ENCODE measurements at places on chromosomes 2 and 18.
A peak's percentile ranks its signal among the peaks of the same experiment; 100 is the strongest.

GRCh38 chr18:75507636-75508035 lies 80.1 kb upstream of the SMIM21 start:
- no peak for DNase-seq

DNA sequence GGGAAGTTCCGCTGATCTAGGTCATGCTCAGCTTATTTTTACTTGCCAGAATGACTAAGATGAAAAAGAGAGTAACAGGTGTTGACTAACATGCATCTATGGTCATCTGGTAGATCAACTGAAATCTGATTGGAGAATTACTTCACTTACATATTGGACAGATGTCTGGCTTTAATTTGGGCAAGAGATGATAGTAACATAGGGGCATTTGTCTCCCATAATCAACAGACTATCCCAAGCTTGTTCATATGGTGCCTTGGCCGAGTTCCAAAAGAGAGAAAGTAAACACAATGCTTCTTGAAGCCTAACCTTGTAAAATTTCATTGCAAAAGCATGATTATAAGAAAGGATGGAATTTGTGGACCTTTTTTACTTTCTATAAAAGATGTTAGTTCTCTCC lies 503.7 kb downstream of the ADCYAP1 start:
- no peak for DNase-seq

GRCh38 chr2:64700133-64700809 lies 46.6 kb upstream of the SERTAD2 start:
- DNase-seq = no peak

GRCh38 chr18:54857499-54857898 lies 29.2 kb downstream of the RAB27B start:
- no peak for DNase-seq

DNA sequence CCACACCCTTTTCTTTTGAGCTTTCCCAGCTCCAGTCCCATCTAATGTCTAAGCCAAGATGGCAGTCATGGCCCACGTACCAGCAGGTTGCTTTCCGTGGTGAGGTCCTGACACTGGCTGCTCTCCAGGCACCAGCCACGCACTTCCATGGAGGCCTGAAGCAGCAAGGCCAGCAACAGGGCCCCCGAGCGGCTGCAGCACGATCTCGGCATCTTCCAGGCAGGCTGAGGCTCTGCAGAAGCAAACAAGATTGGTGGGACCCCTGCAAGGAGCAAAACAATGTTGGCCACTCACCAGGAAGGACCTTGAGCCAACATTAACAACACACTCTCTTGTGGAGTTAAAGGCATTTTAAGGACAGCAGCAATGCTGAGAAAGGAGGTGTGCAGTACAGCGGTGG lies 3.8 kb downstream of the POMC start:
- no peak for DNase-seq

GRCh38 chr2:206979922-206980321 lies 40.6 kb downstream of the CPO start:
- DNase-seq = no peak

- DNase-seq = no peak
Observed at GRCh38 chr2:120399889-120400240, 53.9 kb downstream of the INHBB start.

- DNase-seq = peak; percentile 38
Observed at GRCh38 chr2:46062637-46063412, 234.4 kb upstream of the EPAS1 start.

DNA sequence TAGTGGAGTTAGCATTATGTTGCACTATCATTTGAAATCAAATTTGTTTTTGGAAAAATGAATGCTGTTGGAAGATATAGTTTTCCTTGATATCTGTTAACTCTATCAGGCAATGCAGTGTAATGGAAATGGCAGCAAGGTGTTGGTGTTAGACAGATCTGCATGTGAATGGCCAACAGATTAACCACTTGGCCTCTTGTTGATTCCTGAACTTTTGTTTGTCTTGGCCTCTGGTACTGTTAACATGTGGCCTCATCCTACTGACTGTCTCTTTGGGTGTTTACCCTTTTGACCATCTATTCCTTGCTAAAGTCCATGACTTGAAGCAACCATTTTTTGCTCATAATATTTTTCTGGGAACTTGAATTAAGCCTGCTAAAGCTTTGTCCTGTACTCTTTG lies 110.2 kb upstream of the CDH2 start:
- DNase-seq = no peak

DNA sequence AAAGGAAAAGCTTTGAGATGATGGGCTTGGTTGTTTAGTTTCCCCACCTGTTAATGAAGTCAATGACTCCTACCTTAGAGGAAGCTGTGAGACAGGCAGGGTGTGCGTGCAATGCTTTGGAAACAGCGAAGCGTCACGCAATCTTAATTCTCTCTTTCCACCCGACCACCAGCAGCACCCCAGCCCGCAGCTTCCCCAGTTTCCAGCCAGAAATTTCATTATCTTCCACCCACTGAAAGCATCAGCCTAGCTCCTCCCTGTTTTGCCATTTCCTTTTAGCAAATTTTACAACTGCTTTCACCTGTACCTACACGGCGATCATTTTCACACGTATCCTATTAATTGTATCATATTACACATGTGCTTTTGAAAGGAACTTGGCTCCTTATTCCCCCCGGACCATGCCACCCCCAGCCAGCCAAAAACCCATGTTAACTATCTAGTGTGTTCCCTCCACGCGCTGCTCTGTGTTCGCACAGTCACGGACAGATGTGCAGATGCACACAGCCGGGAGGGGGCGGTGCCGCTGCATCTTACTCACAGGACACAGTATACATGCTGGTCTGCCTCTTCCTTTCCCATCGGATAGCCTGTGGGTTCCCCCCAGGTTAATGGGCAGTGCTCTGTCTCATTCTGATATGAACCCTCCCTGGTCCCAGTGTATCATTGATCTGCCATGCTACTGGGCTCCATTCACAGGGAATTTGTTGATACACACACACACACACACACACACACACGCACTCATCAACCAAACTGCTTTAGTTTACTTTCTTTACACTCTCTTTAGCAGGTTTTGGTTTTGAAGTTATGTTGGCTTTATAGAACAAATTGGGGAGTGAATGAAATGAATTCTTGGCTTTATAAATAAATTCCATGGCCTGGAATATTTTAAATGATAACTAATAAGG lies 22.4 kb downstream of the CYP27C1 start:
- peak; percentile 44 for DNase-seq

DNA sequence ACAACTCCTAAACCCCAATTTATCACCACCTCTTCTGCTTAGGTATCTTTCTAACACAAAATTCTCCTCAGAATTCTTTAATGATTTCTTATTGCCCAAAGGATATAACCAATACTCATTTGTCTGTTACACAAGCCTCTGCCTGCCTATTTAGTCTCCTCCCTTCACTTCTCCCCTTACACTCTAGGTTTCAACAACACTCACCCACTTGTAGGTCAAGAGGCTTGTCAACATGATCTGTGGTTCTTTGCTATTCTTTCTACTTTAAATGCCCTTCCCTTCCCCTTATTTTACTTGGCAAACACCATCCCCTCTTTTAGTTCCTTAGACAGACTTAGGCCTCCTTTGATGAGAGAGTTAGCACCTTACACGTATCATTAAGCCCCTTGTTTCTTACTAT lies 69.0 kb upstream of the C2orf15 start:
- DNase-seq = no peak

GRCh38 chr2:69275490-69275889 lies 111.5 kb downstream of the GFPT1 start:
- DNase-seq = no peak

- DNase-seq = no peak
Observed at GRCh38 chr2:6824962-6825361, 40.7 kb downstream of the CMPK2 start.

- DNase-seq = no peak
Observed at GRCh38 chr18:79393181-79393634, 2.5 kb upstream of the NFATC1 start.

GRCh38 chr2:235263205-235264120 lies 230.4 kb upstream of the AGAP1 start:
- no peak for DNase-seq

DNA sequence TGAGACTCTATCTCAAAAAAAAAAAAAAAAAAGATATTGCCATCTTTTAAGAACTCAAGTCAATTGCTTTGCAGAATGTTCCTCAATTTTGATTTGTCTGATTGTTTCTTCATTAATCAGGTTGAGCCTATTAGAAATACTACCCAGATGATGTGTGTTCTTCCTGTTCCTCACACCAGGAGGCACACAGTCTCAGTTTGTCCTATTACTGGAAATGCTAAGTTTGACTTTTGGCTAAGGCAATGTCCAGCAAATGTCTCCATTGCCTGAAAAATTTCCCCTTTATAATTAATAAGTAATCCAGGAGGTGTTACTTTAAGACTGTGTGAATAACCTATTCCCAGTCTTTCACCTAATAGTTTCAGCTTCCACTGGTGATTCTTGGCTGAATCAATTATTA lies 28.4 kb downstream of the BOLA3 start:
- DNase-seq = no peak

DNA sequence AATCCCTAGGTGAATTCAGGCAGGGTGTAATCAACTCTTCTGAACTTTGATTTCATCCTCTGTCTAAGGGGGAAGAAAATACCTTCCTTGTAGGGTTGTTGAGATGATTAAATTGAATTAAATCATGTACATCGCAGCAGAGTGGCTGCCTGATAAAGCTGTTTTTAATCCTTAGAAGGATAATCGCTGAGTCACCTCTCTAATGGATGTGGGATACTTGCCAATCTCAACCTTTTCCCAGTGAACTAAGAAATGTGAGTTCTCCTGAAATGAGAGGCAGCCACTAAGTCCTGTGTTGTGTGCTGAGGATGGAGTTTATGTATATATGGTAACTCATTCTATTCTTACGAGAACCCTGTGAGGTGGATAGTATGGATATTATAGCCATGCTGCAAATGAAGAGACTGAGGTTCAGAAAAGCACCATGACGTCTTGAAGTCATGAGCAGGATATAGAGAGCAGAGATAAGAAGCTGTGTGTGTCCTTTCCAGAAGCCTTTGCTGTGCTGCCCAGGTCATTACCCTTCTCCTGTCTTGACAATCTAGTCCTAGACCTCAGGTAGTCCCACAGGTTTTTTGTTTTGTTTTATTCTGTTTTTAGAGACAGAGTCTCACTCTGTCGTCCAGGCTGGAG lies 93.3 kb downstream of the HNRNPLL start:
- DNase-seq = no peak

DNA sequence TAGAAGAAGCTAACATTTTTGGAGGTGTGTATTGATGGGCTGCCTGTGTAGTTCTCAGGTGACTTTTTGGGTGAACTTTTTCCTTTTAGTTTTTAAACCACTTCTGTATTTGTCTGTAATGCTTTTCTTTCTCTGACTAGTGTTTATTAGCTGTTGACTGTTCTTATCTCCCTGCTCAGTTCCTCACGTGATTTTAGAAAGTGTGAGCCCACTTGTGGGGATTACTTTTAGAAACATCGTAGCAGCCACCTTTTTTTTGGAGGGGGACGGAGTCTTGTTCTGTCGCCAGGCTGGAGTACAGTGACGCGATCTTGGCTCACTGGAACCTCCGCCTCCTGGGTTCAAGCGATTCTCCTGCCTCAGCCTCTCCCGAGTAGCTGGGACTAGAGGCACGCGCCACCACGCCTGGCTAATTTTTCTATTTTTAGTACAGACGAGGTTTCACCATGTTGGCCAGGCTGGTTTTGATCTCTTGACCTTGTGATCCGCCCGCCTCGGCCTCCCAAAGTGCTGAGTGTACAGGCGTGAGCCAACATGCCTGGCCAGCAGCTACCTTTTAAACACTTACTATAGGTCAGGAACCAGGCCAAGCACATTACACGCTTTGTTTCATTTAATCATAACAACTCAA lies 9.2 kb upstream of the CDKL4 start:
- DNase-seq = no peak

DNA sequence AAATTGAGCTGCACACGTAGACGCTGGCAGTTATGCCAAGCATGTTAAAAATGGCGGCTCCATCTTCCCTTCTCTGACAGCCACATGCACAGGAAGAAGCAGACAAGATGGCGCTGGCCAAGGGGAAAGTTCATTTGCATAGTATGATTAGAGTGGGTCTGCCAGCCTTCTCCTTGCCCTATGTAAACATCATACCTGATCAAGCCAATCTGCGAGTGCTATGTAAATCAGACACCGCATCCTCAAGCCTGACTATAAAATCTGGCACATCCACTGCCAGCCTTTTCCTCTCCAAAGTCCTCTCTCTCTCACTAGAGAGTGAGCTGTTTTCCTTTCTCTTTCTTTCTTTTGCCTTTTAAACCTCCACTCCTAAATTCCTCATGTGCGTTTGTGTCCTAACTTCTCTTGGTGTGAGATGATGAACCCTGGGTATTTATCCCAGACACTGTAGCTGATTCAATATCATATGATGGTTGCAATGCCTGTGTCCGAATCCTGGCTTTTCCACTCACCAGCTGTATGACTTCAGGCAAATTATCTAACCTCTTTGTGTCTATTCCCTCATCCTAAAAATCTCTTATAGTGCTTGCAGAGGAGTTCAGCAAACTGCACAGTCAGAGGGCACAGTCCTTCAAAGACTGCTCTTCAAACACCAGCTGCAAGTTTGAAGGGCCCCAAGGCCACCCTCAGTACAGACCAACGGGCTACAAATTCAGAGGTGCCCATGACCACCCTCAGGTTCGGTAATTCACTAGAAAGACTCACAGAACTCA lies 39.3 kb upstream of the ITSN2 start:
- no peak for DNase-seq

DNA sequence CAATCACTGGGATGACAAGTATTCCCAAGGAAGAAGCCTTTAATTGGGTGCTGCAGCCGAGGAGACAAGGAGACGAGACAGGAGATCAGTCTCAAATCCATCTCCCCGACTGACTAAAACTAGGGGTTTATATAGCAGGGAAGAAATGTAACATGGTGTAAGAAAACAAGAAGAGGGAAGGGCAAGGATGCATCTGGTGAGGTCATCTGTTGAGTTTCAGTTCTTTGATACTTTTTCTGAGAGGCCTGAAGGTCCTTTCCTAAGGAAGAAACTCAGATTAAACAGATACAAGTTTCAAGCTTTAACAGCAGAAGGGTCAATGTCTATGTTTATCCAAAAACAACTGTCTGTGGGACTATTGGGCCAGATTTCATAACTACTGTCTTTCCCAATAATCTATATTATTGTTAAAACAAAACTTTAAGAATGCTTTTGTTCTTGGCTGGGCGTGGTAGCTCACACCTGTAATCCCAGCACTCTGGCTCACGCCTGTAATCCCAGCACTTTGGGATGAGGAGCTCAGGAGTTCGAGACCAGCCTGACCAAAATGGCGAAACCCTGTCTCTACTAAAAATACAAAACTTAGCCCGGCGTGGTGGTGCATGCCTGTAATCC lies 2.5 kb upstream of the PDCL3 start:
- no peak for DNase-seq

GRCh38 chr2:143513081-143513480 lies 383.9 kb downstream of the ARHGAP15 start:
- no peak for DNase-seq

DNA sequence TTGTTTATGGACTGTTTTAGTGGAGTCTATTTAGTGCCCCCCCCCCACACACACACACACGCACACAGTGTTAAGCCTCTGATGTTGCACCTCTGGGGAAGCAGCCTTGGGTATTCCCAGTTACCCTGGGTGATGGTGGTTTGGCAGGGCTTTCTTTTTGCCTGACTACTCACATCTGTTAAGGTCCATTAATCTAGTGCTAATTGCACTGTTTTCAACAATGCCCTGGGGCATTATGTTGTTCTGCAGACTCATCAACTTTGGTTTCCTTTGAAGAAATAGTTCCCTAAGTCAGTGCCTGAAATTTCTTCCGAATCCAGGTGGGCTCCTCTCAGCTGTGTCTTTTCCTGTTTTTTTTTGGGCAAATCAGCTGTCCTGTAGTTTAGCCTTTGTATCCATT lies 34.7 kb downstream of the SPOPL start:
- DNase-seq = no peak

- DNase-seq = no peak
Observed at GRCh38 chr2:230938516-230939065, 13.5 kb upstream of the GPR55 start.

- no peak for DNase-seq
Observed at GRCh38 chr2:96907115-96908041, 37.5 kb upstream of the SEMA4C start.
